Stimulated activated CD8-positive, alpha-beta memory T cell treated with anti-CD3 and anti-CD28 coated beads, Interleukin-2, amount 100 ng/mL, for 1 hour (primary cell): ENCODE measurements at places on chromosomes 1 and 21.

DNA sequence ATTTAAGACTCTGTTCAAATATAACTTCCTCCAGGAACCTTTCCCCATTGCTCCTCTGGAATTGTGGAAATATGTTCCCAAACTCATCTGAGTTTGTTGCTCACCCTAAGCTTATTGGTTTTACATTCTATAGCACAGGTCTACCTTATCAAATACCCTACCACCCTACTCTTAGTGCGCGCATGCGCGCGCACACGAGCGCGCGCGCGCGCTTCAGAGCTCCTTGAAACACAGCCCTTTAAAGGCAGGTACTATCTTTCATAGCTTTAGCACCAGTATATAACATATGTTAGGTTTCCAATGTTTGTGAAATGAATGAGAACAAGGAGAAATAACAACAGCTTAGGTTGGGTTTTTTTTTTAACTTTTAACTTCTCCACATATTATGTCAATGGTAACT is 3.5 kb downstream of the IPP start:
- DNase-seq = no peak

DNA sequence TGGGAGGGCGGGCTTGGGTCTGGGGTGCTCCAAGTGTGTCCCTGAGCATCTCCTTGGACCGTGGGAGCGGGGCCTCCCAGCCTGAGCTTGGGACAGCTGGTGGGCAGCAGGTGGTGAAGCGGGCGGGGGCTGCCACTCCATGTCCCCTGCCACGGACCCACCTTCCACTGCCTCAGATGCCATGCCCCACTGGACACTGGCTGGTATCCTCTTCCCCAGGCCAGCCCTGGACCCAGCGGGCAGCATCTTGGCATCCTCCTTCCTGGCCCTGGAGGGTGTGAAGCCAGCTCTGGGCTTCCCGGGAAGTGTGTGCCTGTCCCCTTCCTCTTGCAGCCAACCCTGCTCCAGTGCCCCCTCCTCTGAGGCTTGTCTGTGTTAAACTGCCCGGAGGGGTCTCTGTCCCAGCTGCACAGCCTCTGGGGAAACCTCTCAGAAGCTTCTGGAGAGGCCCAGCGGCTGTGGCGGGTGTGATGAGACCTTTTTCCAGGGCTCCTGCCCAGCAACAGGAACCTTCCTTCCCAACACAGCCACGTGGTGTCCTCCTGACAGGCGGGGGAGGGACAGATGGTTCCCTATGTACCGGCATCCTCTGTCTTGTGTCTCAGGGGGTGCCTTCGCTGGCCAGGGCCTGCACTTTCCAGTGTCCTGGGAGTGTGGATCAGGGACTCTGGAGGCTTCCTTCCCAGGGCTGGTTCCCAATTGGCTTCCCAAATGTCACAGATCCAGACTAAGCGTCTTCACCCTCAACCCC is 81.6 kb upstream of the DISP3 start:
- no peak for DNase-seq

DNA sequence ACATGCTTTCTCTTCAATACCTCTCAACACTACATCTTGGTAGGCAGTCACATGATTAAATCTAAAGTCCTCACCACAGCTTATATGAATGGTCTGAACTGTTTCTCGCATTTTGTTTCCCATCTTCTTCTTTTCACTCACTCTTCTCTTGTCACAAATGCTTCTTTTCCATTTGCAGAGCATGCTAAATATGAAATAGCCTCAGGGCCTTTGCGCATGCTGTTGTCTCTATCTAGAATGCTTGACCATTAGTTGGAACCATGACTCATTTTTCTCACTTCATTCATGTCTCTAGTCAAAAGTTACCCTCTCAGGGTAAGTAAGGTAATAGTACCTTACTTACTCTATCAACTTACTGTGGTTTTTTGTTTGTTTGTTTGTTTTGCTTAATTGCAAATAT is 239.7 kb downstream of the PTPRC start:
- no peak for DNase-seq

DNA sequence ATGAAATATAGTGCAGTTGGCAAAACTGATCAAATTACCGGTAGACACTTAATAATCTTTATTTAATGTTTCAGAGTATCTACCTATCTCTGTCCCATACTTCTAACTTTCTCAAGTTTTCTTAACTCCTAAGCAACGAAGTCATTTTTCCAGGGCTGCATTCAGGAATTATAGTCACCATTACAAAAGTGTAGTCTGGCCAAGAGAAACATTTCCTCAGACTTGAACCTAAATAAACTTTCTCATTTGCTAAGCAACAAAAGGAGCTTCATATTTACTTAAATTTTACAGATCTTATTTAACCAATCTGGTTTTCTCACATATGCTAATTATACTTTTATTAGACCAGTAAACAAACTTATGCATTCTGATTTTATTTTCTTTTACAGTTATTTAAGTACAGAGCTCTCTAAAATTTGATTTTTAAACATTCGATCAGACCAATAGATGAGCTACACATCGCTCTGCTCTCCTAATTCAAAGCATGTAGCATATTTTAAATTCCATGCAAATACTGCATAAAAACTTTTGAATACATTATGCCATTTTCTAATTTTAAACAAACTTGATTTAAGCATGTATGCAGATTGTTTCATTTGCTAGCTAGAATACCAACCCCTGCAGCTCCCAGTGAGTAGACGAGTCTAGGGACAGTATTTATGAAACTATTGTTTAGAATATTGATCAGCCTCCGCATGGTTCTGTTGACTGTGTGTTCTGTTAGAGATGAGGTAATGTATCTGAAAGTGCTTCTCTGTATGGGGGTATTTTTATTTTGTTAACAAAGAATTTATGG is 201.4 kb downstream of the CHRM3 start:
- DNase-seq = no peak

- no peak for DNase-seq
Measured at GRCh38 chr1:53315046-53315445, 12.8 kb downstream of the LRP8 start.

DNA sequence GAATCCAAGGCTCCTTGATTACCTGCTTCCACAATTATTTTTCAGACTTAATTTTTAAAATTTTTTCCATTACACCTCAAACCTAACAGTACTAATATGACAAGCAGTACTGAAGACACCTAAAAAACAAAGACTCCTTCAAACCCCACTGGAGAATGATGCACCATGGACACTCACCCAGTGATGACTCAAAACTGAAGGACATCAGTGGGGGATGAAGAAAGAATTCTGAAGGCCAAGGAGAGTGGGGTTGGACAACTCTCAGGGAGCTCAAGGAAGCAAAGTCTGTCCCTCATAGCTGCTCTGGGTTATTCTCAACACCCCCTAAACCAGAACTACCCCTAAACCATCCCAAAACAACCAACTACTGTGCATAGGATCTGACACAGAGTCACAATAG is 2.4 kb upstream of the ARHGAP29 start:
- no peak for DNase-seq

GRCh38 chr21:42176859-42177258 is 42.1 kb upstream of the ABCG1 start:
- no peak for DNase-seq

- no peak for DNase-seq
Measured at GRCh38 chr1:154992721-154993571, 440 bp upstream of the LENEP start.

- no peak for DNase-seq
Measured at GRCh38 chr1:37605061-37605650, 9.4 kb upstream of the GNL2 start.

DNA sequence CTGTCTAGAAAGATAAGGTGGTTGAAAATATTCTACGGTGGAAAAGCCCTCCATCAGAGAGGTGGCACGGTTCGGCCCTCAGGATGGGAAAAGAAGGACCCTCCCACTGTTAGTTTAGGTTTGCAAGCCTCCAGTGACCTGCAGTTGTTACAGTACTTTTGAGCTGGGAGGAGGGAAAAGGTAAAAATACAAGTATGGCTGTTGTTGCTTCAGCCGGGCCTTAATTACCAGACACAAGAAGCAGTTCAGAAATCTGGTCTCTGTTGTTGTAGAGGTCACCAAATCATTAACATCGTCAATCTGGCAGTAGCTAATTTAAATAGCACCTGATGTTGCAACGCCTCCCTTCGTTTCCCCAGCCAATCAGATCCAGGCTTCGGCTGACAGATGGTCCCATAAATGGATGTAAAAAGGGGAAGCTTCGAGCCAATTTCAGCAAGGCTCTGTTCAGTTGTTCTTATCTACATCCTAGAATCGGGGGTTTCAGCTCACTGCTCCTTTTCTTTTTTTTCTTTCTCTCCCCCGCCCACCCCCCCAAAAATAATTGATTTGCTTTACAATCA is at the start of gene ELAVL4:
Gene ELAVL4, plus strand, starts transcription at position 424 of the 563 bp plus-strand sequence. CDS start 270 bp downstream, outside the sequence.
- no peak for DNase-seq

- no peak for DNase-seq
Measured at GRCh38 chr1:66455446-66455845, 78.5 kb upstream of the SGIP1 start.

DNA sequence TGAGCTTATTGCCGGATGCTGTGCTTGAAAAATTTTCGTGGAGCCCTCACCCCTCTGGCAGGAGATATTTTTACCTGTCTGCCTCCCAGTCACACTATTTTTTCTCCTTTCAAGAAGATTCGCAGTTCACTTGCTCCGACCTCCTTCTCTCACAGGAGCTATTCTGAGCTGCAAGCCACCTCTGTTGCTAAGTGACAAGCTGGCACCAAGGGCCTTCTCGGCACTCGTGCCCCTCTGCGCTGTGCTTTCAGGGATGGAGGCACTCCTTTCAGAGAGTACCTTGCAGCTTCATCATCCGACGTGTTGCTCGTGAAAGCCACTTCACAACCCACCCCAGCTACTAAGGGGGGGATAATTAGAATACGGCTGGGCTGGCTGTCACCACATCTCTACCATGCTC is 11.6 kb downstream of the SLC6A17 start:
- no peak for DNase-seq

GRCh38 chr1:205004351-205004750 is 38.7 kb upstream of the CNTN2 start:
- DNase-seq = no peak

GRCh38 chr1:54591127-54591756 is 32.1 kb downstream of the FAM151A start:
- no peak for DNase-seq

DNA sequence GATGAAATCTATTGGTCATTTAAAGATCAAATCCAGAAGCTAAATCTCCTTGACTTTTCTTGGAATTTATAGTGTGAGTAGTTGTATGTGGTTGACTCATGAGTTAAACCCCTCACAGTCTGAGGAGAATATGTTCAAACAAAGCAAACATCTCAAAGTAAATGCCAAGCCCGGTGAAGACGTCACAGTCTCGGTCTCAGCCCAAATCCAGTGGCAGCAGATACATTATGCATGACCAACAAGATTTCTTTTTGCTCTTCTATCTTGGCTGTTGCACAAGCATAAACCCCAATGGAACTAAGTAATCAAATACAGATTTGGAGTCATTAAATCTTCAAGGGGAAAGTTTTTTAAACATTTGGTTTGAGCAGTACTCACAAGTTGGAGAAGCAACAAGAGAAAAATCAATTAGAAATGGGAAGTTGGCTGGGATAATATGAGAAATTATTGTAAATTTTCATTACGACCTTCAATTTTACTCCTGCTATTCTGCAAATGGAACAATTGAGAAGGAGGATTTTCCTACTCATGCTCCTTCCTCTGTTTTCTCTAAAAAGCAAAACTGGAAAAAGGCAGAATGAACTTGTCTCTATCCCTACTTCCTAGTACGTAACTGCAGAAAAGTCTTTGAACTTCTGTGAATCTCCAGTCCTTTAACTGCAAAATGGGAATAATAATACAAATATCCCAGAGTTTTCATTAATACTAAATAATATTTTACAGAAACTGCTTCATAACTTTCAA is 575.8 kb downstream of the NUF2 start:
- DNase-seq = no peak

- no peak for DNase-seq
Measured at GRCh38 chr1:56965916-56966697, at the start of gene C8B. Gene C8B (minus strand): TSS chr1:56966015. CDS start chr1:56965948, 67 bp downstream.

GRCh38 chr1:171787686-171788480 is 6.4 kb downstream of the METTL13 start:
- no peak for DNase-seq
